ENCODE measurements at places on chromosomes 16 and 17. TPM values are rescaled to one million over a fixed set of nuclear protein-coding genes. Genes with fewer than 3 reads are reported as not detected.

- peaks cover 4% of the 10 kb centered on the region for H3K36me3 ChIP-seq
- H3K27me3 ChIP-seq = no peaks in the 10 kb centered on the region
- no peak for DNase-seq
- peaks cover 6% of the 10 kb centered on the region for H3K4me1 ChIP-seq
- H3K4me3 ChIP-seq = no peak overlapping the region
Observed at GRCh38 chr17:74833501-74834377, 25.9 kb downstream of the GRIN2C start.

DNA sequence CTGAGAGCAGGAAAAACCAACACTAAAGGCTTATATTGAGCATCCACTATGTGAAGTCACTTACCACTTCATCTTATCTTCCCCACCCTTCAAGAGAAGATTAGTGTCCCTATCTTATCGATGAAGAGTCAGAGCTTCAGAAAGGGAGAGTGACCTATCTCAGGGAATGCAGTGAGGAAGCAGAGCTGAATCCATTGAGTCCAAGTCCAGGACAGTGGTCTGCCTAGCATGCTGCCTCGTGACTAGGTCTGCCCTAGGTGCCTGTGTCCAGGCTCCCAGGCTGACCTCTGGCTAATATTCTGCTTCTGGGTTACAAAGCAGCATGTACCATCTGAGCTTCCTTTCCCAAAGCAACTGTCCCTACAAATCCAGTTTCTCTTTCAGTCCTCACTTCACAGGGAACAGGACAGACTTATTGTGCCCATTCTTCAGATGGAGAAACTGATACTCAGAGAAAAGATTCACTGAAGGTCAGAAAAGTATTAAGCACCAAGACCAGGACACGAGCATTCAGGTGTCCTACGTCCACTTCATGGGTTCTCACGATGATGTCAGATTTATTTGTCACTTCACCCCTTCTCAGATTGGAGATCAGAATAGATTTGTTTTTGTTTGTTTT is 13.3 kb upstream of the FZD2 start:
- no peak for DNase-seq
- H3K27ac ChIP-seq = peak overlapping the region; percentile 95
- H3K27me3 ChIP-seq = no peaks in the 10 kb centered on the region
- H3K4me1 ChIP-seq = peaks cover 94% of the 10 kb centered on the region
- peak overlapping the region; percentile 65 for H3K4me3 ChIP-seq

GRCh38 chr16:58652741-58653140 is 23.1 kb upstream of the CNOT1 start:
- peaks cover 16% of the 10 kb centered on the region for H3K4me1 ChIP-seq
- DNase-seq = peak; percentile 8
- H3K36me3 ChIP-seq = no peaks in the 10 kb centered on the region
- H3K27me3 ChIP-seq = peaks cover 2% of the 10 kb centered on the region
- no peak overlapping the region for H3K4me3 ChIP-seq

GRCh38 chr16:85935974-85936760 is 37.2 kb downstream of the IRF8 start:
- no peaks in the 10 kb centered on the region for H3K4me1 ChIP-seq
- H3K4me3 ChIP-seq = no peak overlapping the region
- no peak overlapping the region for H3K27ac ChIP-seq

DNA sequence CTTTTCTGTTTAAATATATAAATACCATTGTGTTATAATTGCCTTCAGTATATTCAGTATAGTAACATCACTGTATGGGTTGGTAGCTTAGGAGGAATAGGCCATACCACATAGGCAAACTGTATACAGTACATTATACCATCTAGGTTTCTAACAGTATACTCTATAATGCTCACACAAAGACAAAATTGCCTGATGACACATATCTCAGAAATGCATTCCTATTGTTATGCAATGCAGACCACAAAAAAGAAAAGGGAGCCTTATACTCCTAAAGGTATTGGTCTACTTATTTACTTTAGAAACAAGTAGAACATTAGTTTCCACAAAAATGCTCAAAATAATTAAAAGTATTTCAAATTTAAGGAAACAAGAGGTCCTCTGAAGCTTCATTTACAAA is 47.9 kb downstream of the SETD6 start:
- H3K36me3 ChIP-seq = peaks cover 21% of the 10 kb centered on the region
- no peak for DNase-seq
- H3K27me3 ChIP-seq = no peaks in the 10 kb centered on the region
- no peak overlapping the region for H3K27ac ChIP-seq

- H3K4me1 ChIP-seq = peaks cover 6% of the 10 kb centered on the region
- H3K4me3 ChIP-seq = peak overlapping the region; percentile 45
Observed at GRCh38 chr17:78140169-78141051, 5.8 kb upstream of the C17orf99 start.

DNA sequence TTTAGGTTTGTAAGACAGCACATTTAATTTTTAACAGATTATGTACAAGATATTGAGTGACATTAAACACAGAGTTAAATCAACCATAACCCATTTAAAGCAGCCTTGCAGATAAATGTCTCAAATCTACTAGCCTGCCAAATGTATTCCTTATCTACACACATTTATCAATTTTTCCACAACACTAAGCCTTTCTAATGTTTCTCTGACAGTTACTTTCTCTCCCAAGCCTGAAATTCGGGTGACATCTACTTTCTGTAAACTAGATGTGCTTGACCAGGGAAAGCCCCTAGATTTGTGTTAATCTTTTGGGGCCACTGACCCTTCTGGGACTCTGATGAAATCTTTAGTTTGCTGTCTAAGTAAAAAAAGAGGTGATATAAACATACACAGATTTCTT is 69.0 kb downstream of the CDH13 start:
- no peak overlapping the region for H3K4me3 ChIP-seq
- H3K27me3 ChIP-seq = no peaks in the 10 kb centered on the region
- no peak overlapping the region for H3K27ac ChIP-seq
- no peaks in the 10 kb centered on the region for H3K36me3 ChIP-seq
- DNase-seq = no peak
- no peaks in the 10 kb centered on the region for H3K4me1 ChIP-seq

GRCh38 chr16:89607937-89608740 is 5.3 kb upstream of the DPEP1 start:
- no peaks in the 10 kb centered on the region for H3K27me3 ChIP-seq
- no peak overlapping the region for H3K4me3 ChIP-seq
- peaks cover 15% of the 10 kb centered on the region for H3K4me1 ChIP-seq
- H3K27ac ChIP-seq = peak overlapping the region; percentile 78
- no peaks in the 10 kb centered on the region for H3K36me3 ChIP-seq

DNA sequence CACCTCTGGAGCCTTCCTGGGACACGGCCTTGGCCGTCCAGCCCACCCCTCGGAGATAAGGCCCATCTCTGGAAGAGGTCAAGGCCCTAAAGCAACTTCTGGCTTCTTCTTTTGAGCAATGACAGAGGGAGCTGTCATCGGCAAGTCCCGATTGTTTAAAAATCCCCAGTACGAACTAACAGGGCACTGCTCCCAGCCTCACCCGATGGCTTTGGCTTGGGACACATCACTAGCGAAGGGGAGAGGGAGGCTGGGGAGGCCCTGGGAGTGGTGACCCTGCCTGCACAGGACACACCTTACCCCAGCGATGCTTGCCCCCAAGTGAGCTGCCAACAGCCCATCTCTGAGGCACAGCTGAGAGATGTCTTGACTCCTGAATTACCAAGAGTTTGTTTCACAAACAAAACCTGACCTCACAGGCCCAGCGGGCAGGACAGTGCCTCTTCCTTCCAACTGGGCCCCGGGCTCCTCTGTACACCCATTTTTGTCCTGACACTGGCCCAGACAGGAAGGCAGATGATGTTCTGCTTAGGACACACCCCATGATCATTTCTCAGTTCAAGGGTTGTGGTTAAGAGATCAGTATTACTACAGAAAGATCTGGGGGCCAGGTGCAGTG is 4.8 kb downstream of the SYNGR2 start:
- DNase-seq = no peak
- peak overlapping the region; percentile 72 for H3K4me3 ChIP-seq
- H3K27ac ChIP-seq = peak overlapping the region; percentile 71
- H3K27me3 ChIP-seq = no peaks in the 10 kb centered on the region
- peaks cover 13% of the 10 kb centered on the region for H3K4me1 ChIP-seq

DNA sequence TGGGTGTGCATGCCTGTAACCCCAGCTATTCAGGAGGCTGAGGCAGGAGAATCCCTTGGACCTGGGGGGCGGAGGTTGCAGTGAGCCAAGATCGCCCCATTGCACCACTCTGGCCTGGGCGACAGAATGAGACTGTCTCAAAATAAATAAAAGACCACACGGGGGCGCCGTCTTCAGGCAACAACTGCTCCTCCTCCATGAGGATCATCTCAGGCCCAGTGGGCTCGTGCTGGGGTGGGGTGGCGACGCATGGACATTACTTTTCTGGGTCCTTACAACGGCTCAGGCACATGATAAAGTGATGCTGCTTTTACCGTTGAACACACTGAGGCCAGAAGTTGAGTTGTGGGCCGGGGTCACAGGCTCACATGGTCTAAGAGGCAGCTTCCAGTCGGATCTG is 56.2 kb downstream of the PRMT7 start:
- peaks cover 21% of the 10 kb centered on the region for H3K4me1 ChIP-seq
- DNase-seq = peak; percentile 61
- H3K4me3 ChIP-seq = peak overlapping the region; percentile 38
- no peaks in the 10 kb centered on the region for H3K36me3 ChIP-seq
- H3K27me3 ChIP-seq = no peaks in the 10 kb centered on the region

- H3K27ac ChIP-seq = no peak overlapping the region
- H3K4me1 ChIP-seq = peaks cover 44% of the 10 kb centered on the region
- no peaks in the 10 kb centered on the region for H3K36me3 ChIP-seq
Observed at GRCh38 chr17:7042501-7043181, 1.3 kb downstream of the SLC16A11 start.

DNA sequence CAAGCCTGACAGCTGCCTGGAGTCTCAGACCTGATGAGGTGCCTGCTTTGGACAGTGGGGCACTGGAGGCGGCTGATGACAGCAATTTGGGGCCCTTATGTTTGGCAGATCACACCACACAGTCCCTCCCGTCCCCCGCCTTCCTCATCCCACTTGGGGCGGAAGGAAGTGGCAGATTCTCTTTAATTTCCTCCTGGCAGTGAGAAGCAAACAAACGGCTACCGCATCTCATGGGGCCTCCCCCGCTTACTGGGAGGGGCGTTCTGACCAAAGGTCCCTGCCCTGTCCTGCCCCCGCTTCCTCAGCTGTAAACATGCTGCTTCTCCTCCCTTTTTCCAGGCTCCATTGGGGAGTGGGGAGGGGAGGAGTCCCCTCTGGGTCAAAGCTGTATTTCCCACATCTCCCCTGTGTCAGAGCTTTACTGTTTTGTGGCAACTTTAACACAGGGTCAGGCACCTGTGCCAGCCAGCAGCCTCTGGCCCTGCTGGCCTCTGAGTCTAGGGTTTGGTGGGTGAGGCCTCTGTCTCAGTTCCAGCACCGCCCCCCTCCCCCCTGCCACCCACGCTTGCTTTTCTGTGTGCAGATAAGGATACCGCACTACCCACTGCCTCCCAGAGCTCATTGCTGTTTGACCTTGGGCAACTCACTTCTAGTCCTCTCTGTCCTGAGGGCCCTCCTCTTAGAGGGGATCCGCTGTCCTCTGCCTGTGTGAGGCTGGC is 5.4 kb upstream of the NFATC3 start:
- peaks cover 19% of the 10 kb centered on the region for H3K4me1 ChIP-seq
- H3K27me3 ChIP-seq = no peaks in the 10 kb centered on the region
- peaks cover 11% of the 10 kb centered on the region for H3K36me3 ChIP-seq
- H3K4me3 ChIP-seq = peak overlapping the region; percentile 27
- peak overlapping the region; percentile 87 for H3K27ac ChIP-seq

DNA sequence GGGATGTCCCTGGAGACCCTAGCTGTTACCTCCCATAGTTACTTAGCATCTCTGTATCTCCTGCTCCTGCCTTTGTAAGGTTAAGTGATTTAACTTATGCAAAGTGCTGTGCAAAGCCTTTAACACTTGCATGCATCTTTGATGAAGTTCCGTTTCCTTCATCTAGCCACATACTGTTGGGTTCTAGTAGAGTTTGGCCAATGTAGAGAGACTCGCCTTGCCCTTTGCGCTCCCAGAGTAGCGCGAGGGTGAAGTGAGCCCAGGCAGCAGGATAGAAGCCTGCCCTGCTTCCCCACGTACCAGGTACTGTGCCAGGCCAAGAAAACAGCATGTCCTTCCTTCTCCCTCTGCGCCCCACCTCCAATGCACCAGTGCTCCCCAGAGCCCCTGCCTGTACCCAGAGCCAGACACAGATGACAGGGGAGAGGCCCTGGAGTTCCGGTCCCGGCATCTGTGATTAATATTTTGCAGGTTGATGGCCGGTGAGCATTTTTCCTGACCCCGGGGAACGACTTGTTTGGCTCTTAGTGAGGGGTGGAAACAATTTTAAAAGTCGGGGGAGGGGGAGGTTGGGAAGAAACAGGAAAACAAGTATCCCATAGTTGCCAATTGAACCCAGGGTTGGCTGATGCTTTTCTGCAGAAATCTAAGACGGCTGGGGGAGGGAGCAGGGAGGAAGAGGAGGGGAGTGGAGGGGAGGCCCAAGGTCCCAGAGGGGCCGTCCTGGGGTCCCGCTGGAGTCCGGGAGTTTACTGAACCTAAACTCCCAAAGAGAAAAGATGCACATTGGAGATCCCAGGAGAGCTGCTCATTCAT is 13.1 kb upstream of the CDC42EP4 start:
- H3K4me3 ChIP-seq = no peak overlapping the region
- H3K27me3 ChIP-seq = no peaks in the 10 kb centered on the region
- peaks cover 30% of the 10 kb centered on the region for H3K4me1 ChIP-seq
- no peak for DNase-seq

DNA sequence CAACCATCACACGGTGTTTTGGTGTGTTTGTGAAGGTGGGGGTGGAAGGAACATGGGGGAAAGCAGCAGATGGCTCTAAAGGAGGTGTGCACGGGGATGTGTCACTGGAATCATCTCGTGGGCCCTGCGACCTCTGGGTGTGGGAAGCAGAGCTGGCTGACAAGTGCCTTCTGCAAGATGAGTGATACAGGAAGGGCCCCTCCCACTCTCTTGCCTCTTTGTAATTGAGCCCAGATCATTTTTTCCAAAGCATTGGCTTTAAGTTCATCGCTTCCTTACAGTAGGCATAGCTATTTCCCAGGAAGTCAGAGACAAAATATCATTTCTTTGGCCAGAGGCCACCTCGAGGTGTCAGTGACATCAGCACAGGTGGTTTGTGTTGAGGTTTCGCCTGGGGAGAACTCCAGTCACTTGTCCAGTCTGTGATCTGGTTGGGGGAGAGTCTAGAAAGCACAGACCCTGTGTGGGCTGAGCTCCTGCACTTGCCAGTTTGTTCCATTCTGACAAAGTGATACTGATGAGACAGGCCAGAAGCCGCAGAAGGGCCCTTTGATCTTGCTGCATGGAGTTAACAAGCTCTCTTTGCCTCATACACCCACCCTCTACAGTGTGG is 20.6 kb upstream of the SNTB2 start:
- no peaks in the 10 kb centered on the region for H3K27me3 ChIP-seq
- DNase-seq = no peak
- H3K36me3 ChIP-seq = peaks cover 5% of the 10 kb centered on the region
- H3K4me1 ChIP-seq = peaks cover 18% of the 10 kb centered on the region

ACSM5 gene
- not detected for total RNA-seq

C16orf89 gene
- not detected for total RNA-seq

LITAFD gene
- not detected for total RNA-seq

ZP2 gene
- not detected for total RNA-seq

RAB37 gene
- not detected for total RNA-seq

RAD51D gene
- total RNA-seq = 21.3 TPM

PLEKHH3 gene
- total RNA-seq = 20.8 TPM

SDR42E2 gene
- not detected for total RNA-seq

TERB1 gene
- 0.25 TPM for total RNA-seq
